Central memory CD8-positive, alpha-beta T cell (primary cell): ENCODE measurements at places on chromosomes 5 and 9.

DNA sequence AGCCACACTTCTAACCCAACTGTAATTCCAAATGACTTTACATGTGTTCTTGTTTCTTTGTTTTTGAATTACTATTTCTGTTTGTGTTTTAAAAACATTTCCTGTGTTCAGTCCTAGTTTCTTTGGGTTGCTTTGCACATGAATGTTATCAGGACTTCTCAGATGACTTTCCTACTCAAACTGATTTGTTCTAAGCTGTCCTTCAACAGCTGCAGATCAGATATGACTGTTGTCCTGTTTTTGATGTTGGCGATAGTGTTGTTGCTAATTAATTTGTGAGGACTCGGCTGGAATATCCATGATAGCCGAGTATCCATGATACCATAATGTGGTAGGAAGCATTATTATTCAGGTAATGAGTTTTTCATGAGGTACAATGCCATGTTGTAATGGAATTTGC, 98.6 kb downstream of the CHSY3 start:
- DNase-seq, result no peak

DNA sequence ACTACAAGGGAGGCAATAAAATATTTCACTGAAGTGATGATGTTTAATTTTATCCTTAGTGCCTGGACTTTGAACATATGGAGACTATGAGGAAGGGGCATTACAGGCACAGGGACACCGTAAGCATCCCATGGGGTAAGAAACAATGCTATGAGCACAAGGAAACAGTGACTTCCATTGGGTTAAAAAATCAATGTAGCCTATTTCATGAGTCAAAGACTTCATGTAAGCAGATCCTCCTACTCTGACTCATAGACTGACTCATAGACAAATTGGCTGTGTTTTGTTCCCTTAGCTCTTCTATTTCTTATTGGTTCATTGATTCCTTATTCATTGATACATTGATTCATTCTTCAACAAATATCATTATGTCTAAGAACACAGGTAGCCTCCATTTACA, 351.0 kb downstream of the PRELID2 start:
- DNase-seq, result no peak

- DNase-seq, result no peak
Measured at GRCh38 chr9:100521282-100521681, 48.3 kb downstream of the TMEFF1 start.

- no peak for DNase-seq
Measured at GRCh38 chr5:6905883-6906282, 192.7 kb downstream of the TENT4A start.

DNA sequence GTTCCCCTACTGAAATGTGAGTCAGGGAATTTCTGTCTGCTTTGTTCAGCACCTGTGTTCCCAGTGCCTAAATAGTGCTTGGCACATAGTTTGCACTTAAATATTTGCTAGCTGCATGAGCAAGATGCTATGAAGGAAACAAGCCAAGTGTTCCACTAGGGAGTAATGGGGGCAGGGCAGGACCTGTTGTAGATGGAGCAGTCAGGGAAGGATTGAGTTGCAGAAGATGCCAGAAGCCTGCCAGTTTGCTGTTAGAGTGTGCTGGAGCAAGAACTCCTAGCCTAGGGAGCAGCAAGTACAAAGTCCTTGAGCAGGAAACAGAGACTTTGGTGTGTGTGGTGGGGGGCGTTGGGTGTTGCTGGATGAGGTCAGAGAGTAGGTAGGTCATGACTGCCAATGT, 87.5 kb downstream of the DAB2IP start:
- no peak for DNase-seq

GRCh38 chr9:124121725-124122124, 110.2 kb downstream of the LHX2 start:
- no peak for DNase-seq

GRCh38 chr5:158382473-158382872, 523.5 kb upstream of the CLINT1 start:
- no peak for DNase-seq

GRCh38 chr5:122846051-122846550, 688 bp downstream of the SNX24 start:
- no peak for DNase-seq
